ENCODE measurements at places on chromosomes 11 and 22.

DNA sequence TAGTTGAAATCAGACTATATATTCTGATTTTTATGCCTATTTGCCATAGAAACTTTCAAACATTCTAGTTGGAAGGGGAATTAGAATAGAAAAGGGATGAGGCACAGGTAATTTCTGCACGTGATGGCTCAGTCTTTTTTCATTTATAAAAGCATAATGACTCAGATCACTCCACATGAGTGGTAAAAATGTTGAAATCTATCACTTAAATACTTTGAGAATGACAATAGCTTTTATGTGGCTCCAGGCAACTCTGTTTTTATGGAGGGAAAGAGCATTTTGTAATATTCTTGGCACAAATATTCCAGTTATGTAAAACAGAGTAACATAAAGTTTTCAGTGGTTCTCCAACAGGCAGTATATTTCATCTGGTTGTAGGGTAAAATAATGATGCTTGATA is 5.9 kb upstream of the MMP3 start:
- DNase-seq = no peak

GRCh38 chr11:101096036-101096704 is 33.4 kb downstream of the PGR start:
- DNase-seq = no peak

GRCh38 chr11:71428861-71429435 is 19.2 kb downstream of the DHCR7 start:
- no peak for DNase-seq

GRCh38 chr11:110613197-110613918 is 98.9 kb downstream of the ARHGAP20 start:
- no peak for DNase-seq

GRCh38 chr11:126926376-126926791 is 74.2 kb downstream of the KIRREL3 start:
- no peak for DNase-seq

GRCh38 chr11:102666331-102666957 is 39.1 kb downstream of the MMP27 start:
- DNase-seq = peak; percentile 52

- DNase-seq = no peak
Measured at GRCh38 chr11:43845816-43846215, 34.8 kb upstream of the ALKBH3 start.

GRCh38 chr11:107898270-107898669 is 30.0 kb upstream of the RAB39A start:
- DNase-seq = peak; percentile 68

GRCh38 chr11:20059587-20060021 is 100.7 kb downstream of the DBX1 start:
- no peak for DNase-seq

GRCh38 chr11:129973809-129974208 is 28.8 kb downstream of the PRDM10 start:
- no peak for DNase-seq

GRCh38 chr22:29480512-29481264 is 670 bp downstream of the NEFH start:
- DNase-seq = peak; percentile 88

DNA sequence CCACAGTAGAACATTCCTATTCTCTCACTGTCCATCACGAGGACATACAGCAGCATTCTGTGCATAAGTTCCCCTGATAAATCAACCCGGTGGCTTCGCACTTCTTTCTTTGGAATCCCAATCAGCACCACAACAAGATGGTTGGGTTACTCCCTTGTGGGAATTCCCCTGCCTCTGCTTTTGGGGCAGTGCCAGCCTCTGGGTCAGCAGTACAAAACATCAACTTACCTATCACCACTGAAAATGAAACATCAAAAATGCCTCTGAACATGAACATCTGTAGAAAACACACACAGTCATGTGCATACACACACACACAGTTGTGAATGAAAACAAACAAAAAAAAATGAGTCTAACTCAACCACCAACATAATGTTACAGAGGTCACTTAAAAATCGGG is 79.3 kb downstream of the KCNA4 start:
- no peak for DNase-seq

- no peak for DNase-seq
Measured at GRCh38 chr11:61481806-61482205, 26.7 kb upstream of the LRRC10B start.

- no peak for DNase-seq
Measured at GRCh38 chr22:49628391-49629260, 199.0 kb downstream of the BRD1 start.

DNA sequence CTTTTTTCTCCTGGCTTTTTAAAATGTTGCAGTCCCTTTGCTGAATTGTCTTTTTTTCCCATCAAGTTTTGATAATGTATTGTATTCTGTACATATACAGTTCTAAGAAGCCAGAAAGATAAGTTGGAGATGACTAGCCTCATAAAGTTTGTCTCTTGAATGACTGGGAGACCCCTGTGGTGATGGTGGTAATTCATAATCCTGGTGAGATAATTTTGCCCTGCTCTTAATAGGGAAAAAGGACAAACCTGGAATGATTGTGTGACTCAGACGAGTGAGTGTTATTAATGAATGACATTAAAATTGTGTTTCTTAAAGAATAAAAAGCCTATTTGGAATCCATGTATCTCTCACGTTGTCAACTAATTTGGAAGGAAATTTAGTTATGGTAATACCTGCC is 1.2 kb downstream of the HIKESHI start:
- DNase-seq = no peak

- no peak for DNase-seq
Measured at GRCh38 chr11:2932850-2933251, 3.6 kb upstream of the PHLDA2 start.

GRCh38 chr22:31496735-31497146 is 405 bp downstream of the SFI1 start:
- DNase-seq = peak; percentile 41

- DNase-seq = no peak
Measured at GRCh38 chr11:97865424-97866012, 1155.2 kb upstream of the CNTN5 start.

- peak; percentile 93 for DNase-seq
Measured at GRCh38 chr11:113549611-113550578, 74.7 kb upstream of the DRD2 start.

DNA sequence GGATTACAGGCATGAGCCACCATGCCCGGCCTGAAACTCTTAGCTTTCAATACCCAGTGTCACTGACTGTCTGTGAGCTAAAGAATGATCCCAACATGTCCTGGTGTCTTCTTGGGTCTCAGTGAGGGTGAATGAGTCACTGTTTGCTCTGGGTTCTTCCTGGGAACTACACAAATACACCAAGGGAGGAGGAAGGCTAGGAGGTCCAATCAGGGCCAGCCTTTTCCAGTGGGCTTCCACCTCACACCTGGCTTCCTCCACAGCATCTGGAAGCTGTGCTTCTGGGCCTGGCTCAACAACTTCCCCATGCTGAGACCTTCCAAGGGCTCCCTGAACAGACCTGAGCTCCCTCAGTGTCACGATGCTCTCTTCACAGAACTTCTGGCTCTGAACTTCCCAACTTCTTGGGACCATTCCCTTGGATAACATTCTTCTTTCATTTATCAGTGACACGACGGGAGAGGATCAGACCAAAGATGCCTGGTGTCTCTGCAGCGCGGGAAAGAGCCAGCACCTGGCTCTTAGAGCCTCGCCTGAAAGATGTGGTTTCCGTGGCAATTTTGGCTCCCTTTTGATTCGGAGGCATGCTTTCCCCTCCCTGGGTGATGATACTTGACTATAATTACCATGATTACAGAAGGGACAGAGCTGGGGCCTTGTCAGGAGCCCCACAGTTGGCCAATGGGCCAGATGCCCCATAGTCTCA is 22.3 kb upstream of the CHRM4 start:
- no peak for DNase-seq

DNA sequence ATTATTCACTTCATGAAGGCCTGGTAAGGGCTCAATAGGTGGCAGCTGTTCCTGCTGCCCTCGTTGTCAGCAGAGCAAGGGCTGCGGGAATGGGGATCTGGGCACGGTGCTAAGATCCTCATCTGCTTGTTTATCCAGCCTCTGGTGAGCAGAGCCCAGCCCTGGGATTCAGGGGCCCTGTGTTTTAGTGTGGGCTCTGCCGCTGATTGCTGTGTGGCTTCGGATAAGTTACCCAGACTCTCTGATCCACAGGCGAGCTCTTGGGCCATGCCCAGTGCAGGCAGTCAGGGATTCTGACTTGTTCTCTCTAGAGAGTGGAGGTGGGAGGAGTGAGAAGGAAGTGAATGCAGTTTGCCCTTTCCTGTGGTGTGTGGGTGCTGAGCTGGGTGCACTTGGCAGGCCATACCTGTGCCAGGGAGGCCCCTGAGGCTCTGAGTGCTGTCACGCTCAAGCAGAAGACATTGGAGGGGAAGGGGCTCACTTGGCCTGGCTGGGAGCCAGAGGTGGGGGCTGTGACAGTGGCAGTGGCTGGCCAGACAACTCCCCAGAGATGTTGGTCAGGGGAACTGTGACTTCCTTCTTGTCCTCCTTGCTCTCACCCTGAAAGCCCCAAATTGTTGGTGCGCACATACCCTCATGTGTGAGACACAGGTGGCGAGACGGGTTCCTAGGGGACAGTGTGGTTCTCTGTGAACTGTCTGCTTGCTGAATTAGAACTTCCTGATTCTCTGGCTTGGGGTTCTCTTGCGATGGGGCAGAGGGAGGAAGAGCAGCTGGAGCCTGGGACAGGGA is 43.7 kb downstream of the CD82 start:
- DNase-seq = no peak

DNA sequence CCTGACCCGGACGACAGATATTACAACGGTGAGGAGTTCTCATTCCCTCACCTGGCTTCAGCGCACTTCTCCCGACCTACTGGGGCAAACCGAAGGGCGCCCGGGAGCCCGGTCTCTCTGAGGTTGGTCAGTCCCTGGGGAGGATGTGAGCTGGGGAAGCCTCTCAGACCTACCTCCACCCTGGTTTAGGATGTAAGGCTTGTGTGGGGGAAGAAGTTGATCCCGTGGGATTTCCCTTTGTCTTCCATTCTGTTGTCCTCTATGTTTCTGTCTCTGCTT is 12.3 kb downstream of the ROBO3 start:
- DNase-seq = no peak

DNA sequence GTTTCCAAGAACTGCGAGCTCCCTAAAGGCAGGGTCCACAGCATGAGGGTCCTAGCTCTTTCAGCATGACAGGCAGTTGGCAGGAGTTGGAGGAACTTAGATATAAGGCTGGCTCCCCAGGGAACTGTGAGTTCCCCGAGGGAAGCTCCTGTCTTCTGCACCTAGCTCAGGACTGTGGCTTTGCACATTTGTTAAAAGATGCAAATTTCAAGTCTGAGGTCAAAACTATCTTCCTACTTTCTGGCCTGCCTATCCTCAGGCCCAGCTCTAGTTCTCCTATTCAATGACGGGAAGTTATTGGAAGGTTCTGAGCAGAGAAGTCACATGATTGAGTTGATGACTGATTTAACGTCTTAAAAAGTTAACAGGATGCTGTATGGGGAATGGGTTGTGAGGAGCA is 11.7 kb upstream of the UCP3 start:
- no peak for DNase-seq

- no peak for DNase-seq
Measured at GRCh38 chr11:31995525-31996094, 95.3 kb upstream of the RCN1 start.

DNA sequence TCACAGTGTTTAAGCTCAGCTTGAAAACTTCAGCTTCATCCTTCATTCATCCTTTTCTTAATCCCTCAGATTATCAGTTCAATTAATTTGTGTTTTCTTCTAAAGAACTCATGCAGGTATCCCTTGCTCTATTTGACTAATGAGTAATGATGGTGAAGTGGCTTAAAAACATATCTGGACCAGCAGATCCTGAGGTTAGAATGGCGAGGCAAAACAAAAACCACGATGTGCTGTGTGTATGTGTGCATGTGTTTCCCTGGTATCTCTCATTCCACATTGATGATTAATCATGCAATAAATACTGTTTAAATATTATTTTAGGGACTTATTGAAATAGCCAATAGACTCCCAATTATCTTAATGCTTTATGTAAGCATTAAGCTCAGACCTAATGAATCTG is 437.0 kb downstream of the DYNC2H1 start:
- DNase-seq = peak; percentile 56

DNA sequence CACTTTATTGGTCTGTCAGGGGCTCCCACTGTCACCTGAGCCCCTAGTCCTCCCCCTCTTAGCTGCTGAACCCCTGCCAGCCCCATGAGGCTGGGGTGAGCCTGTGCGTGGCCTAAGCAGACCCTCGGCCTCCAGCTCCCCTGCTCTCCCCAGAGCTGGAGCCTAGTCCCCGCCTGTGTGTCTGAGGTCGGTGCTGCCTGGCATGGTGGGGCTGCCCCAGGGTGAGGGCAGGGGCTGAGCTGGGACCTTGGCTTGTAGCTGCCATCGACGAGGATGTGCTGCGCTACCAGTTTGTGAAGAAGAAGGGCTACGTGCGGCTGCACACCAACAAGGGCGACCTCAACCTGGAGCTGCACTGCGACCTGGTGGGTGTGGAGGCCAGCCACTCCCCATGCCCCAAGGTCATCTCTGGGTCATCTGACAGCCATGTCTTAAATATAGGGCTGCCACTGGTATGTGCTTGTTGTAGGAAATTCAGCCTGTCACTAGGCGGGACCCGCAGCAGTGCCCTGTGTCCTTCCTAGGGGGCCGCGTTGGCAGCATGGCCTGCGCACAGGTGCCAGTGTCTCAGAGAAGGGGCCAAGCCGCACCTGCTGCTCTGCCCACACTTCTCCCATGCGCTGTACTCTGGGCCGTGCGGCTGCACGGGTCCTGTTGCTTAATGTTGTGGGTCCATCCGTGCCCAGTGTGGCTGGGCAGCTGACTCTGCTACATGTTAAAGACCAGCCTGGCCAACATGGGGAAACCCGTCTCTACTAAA is 21.0 kb downstream of the PPIL2 start:
- DNase-seq = no peak

- DNase-seq = peak; percentile 70
Measured at GRCh38 chr22:39453765-39454378, 2.9 kb upstream of the MGAT3 start.

GRCh38 chr11:94922321-94923003 is 50.9 kb downstream of the CWC15 start:
- DNase-seq = no peak

DNA sequence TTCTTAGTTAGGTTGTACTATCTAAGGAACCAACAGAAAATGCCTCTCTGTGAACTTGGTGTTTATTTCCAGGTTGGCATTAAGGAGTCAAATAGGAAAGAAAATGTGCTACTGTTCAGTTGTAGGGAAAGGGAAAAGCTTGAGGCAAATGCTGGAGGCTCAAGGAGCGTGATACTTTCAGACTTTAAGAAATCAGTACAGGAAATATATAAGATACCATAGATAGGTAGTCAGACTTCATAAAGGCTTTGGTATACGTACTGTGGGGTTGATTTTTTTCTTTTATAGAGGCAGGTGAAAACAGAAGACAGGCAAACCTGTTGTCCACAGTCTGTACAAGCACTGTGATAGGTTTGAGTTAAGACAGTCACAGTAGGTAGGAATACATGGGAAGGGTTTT is 30.8 kb downstream of the EP300 start:
- no peak for DNase-seq

All from NCI-H82 (cell line).